Stimulated activated CD8-positive, alpha-beta memory T cell treated with anti-CD3 and anti-CD28 coated beads, Interleukin-4, amount 100 ng/mL, for 4 hours (primary cell): ENCODE measurements at places on chromosomes 13 and 19.

GRCh38 chr19:54029930-54030490 lies 33.7 kb downstream of the VSTM1 start:
- no peak for DNase-seq

- no peak for DNase-seq
These were observed 8.2 kb downstream of the EID2B start for GRCh38 chr19:39524495-39524894.

GRCh38 chr13:66314911-66315310 lies 915.2 kb downstream of the PCDH9 start:
- no peak for DNase-seq

DNA sequence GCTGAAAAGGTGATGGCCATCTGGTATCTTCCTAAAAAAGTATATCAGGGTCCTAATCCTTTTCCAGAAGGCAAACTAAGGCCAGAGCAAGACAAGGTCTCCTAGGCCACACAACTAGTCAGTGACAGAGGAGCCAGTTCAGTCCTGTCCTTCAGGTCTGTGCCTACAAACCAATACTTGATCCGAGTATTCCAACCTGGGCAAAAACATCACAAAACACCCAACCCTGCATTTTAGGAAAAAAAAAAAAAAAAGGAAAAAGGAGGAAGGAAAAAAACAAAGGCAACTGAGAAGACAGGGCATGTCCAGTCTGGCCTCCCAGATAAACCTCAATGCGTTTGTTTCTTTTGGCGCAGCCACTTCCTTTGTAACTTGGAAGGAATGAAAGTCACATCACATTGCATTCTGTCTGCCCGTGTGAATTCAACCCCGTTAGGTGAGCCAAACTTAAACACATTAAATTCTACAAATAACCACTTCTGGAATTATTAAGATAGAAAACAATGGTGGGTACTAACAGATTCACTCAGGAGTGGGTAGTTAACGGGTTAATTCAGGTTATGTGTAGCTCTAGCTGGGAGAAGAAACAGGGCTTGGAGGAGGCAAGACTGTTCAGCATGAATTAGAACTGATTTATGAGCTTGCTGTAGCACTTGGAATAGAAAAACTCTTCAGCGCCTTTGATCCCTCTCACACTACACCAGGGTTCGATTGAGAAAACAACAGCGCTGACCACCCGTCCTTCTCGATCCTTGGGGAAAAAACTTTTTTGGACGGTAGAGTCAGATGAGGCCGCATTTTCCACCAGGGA lies 43.0 kb upstream of the HNRNPA1L2 start:
- DNase-seq: no peak

DNA sequence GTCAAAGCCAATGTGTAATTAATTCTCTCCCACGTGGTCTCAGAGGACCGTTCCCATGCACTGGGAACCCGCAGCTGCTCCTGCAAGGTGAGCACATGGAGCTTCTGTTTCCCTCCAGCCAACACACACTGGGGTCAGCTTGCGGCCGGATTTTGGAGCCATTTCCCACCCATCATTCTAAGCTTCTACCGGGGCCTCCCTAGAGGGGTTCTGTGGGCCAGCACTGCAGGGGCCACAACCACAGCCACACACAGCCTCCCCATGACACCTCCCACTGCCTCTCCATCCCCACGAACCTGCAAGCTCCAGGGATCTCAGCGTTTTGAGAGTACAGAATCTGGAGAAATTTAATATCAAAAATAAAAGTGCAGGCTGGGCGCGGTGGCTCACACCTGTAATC lies 120.7 kb upstream of the SOX1 start:
- no peak for DNase-seq

- peak; percentile 32 for DNase-seq
These were observed 1.5 kb downstream of the ERF start for GRCh38 chr19:42253245-42254088.

DNA sequence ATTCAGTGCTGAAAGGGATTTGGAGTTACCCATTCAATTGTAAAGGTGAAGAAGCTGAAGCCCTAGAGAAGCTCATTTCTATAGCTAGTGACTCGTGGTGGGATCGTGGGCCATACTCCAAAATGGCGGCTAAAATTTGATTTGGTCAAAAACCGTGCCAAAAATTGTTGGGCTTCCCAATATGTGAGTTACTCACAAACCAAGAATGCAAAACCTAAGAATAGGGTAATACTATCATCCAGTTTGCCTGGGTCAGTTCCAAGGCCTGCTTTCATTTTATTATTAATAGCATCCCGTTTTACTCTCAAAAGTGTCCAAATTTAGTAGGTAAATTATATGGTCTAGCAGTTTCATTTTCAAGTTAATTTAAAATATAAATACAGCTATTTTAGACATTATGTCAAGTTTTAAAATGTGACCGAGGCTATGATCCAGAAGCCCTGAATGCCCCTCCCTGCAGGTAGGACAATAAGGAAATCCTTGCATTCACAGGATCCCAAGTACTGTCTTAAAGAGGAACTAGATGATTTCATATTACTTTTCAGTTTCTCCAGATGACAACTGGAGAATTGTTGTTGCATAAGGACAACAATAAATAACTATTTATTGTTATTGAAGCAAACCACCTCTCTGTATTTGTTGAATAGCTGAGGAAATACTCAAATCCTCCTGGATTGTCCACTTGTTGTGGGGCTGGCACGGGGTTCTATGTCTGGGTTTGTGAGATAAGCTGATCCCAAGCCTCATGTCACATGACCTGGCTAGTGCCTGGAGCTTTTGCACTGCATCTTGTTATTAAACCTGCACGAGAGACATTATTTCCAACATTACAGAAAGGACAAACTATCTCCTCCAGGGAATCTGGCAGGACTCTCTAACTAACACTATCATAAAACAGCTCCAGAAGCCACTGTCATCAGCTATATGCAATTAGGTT lies 11.6 kb upstream of the RAP2A start:
- DNase-seq: no peak

DNA sequence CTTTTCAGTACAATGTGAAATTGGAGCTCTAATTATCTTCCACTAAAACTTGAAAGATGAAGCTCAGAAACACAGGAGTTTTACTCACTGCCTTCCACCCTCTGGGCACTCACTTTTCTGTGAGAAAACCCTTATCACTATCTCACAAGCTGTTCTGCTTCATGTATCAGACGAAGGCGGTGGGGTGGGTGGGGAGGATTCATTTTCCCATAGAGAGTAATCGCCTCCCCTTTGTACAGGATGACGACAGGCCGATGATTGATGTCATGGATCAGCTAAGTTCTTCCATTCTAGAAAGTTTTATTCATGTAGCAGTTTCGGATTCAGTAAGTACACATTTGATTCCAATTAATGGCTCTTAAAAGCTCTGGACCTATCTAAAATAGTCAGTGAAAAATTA lies 139.9 kb downstream of the ZAR1L start:
- no peak for DNase-seq

DNA sequence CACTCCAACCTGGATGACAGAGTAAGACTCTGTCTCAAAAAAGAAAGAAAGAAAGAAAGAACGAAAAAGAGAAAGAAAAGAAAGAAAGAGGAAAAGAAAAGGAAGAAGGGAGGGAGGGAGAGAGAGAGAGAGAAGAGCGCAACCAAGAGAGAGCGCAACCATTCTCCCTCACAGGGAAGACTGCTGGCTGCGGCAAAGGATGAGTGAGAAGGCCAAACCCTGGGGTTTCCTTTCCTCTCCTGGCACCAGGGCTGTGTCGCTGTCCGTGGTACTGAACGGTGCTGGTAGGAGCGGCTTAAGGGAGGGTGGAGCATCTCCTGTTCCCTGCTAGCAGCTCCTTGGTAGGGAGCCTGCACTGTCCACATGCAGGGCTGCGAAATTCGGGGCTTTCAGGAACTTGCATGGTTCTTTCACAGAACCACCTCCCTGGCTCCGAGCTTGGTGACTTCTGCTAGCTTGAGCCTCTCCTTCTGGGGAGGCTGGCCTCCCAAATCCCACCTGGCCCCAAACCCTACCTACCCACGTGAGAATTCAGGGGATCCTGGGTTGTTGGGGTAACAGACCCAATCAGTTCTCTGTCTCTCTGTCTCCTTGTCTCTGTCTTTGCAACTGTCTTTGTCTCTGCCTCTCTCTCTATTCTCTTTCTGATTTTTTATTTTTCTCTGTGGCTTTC lies 51.1 kb upstream of the ZNRF4 start:
- peak; percentile 16 for DNase-seq

- no peak for DNase-seq
These were observed 28.9 kb downstream of the ARL11 start for GRCh38 chr13:49657241-49657641.

DNA sequence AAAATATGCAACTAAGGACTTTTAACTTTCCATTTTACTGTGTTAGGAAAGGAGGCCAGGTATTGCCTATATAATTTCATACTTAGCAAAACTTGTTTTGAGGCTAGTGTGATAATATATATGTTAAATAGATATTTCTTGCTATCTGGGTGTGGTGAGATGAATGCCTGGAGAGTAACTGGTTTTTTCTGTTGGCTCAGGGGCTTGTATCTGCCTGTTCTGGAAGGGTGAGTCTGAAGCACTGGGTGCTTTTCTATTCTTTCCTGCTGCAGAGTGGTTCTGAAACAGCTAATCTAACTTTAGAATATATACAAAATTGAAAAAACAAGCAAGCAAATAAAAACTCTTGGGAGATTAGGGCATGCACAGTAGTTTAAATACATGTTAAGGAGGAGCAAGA lies 64.6 kb upstream of the MYCBP2 start:
- DNase-seq: no peak

GRCh38 chr13:45630791-45631190 lies 15.3 kb upstream of the ERICH6B start:
- DNase-seq: no peak

- DNase-seq: no peak
These were observed 367.2 kb downstream of the DNAJC15 start for GRCh38 chr13:43390619-43391018.

- no peak for DNase-seq
These were observed 55.4 kb downstream of the RYR1 start for GRCh38 chr19:38488776-38489481.
